ENCODE measurements at places on chromosomes 4 and X.

- no peak for ATAC-seq
Observed at GRCh38 chr4:117154251-117154650, 68.9 kb upstream of the TRAM1L1 start.

DNA sequence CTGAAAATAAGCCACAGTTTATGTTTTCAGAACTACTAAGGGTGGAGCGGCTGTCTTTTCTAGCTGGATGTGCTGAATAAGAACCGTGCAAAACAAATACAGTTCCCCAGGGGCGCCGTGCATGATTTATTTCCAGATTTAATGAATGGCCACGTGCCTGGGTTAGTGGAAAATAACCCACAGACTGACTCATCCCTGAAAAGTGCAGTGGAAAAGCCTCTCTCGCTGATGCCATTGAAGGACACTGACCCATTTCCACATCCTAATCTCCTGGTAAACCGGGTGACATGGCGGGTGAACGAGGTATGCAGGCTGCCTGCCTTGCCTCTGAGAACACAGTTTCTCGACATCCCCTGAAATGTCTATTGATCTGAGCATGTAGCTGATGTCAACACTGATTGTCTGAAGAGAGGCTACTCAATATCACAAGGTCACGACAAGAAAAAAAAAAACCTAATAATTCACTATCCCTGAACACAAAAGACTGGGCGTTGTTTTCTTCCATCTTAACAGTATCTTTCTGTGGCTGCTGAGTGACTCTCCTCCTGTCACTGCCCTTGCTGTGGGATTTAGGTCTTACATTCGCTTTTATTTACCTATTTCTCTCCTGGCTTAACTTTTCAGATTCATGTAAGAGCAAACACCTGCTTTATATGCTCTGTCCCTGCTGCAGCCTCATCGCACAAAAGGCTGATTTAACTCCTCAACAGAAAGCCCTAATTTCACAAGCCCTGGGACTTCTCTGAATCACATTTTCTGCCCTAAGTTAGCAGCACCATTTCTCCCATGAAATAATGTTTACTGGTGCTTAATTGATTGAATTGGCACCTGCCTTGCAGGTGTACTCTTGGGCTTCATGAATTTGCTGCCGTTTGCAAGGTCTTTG lies 76.9 kb upstream of the SCOC start:
- no peak for ATAC-seq

GRCh38 chr4:94668724-94669123 lies 89.0 kb upstream of the BMPR1B start:
- no peak for ATAC-seq

DNA sequence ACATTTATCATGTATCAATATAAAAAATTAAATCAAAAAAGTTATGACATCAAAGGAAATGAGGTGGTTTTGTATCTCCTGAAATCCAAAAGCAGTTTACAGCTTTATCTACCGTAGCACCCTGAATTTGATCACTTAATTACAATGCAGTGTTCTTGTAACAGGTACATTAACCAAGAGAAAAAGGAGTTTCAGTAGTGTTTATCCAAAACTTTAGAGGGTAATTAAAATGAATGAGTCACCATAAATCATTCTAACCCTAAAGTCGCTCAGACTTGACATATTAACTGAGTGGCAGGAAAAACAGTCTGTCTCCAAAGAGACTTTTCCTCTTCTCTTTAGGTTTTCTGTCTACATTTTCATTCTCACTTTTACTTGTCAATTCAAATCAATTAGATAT lies 907.6 kb upstream of the EPHA5 start:
- no peak for ATAC-seq
